ENCODE measurements at places on chromosomes 11 and 22.

DNA sequence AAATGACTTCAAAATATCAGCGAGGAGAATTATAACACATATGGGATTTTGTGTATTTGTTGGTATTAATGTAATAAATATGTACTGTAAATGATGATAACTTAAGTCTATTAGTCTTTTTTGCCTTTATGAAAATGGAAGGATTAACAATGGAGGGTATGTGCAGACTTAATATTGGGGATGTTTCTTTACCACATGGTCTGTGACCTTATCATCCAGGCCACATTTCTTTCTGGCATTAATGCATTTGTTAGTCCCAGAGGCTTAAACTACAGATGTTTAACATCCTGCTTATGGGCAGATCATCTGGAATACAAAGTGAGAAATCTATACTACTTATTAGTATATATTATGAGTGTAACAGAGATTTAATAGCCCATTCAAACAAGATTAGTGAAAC is 64.6 kb downstream of the SOX6 start:
- no peak for DNase-seq

GRCh38 chr11:128021349-128022006 is 565.9 kb downstream of the ETS1 start:
- peak; percentile 25 for DNase-seq

DNA sequence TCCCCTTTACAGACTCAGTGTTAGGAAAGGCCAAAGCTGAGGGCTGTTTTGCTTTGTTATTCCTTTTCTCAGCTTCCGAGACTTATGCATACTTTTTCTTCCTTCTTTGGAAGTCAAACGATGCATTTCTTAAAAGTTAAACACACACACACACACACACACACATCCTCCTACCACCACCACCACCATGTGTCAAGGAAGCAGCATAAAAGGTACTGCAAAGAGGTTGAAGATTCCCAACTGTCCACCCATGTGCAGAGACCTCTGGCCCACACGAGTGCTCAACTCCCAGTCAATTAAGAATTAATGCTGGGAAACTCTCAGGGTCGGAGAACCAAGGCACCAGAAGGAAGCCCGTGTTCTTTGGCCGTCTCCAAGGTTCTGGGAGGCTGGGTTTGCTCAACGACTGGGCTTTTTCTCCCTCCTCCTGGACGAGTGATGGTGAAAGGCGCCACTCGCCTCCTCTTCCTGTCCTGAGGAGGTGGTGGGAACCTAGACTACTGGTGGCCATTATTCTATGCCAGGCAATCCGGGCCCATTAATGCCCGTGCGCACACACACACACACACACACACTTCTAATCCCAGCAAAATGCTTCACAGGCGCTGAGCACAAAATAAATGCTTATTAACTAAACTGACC is 15.1 kb downstream of the MN1 start:
- no peak for DNase-seq

- DNase-seq: no peak
Observed at GRCh38 chr22:50625131-50625567, 2.8 kb downstream of the ARSA start.

- no peak for DNase-seq
Observed at GRCh38 chr11:44305470-44306051, 4.4 kb downstream of the ALX4 start.

GRCh38 chr22:45273452-45274075 is 11.2 kb upstream of the UPK3A start:
- DNase-seq: no peak

- DNase-seq: no peak
Observed at GRCh38 chr11:12802418-12803085, 128.3 kb downstream of the TEAD1 start.

- DNase-seq: no peak
Observed at GRCh38 chr11:126485986-126486635, 130.6 kb downstream of the ST3GAL4 start.

GRCh38 chr11:1155274-1155693 is 2.5 kb upstream of the MUC5AC start:
- no peak for DNase-seq

DNA sequence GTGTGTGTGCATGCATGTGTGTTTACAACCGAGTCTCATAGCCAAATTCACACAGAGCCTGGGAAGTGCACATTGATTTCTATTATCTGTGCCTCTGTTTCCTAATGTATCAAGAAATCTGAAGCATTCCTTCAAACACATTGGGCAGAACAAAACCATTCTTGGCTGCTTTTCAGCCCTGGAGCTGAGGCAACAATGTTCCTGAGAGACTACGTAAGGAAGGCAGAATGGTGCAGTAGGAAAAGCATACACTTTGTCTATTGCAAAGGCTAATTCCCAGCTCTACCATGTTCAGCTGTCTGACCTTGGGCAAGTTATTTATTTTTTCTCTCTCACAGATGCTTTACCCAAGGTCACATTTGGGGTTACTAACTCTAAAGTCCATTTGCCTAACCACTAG is 575.5 kb downstream of the SOX6 start:
- DNase-seq: no peak

DNA sequence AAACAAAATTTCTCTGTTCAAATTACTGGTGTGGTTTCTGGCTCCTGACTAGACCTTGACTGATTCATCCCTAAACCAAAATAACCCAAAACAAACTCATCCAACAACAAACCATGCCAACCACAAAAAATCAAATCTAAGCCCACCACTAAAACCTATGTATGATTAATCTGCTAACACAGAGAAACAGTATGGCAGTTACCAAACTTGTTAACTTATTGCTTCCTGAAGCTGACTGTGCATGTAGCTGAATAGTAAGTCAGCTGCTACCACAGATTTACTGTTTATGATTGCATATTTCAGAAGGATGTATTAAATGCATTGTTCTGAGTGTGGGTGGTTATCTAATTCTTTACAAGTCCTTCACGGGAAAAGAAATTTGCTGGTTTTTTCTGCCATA is 231.1 kb downstream of the SWAP70 start:
- no peak for DNase-seq

- DNase-seq: no peak
Observed at GRCh38 chr11:63485777-63486176, 5.2 kb downstream of the PLAAT5 start.

DNA sequence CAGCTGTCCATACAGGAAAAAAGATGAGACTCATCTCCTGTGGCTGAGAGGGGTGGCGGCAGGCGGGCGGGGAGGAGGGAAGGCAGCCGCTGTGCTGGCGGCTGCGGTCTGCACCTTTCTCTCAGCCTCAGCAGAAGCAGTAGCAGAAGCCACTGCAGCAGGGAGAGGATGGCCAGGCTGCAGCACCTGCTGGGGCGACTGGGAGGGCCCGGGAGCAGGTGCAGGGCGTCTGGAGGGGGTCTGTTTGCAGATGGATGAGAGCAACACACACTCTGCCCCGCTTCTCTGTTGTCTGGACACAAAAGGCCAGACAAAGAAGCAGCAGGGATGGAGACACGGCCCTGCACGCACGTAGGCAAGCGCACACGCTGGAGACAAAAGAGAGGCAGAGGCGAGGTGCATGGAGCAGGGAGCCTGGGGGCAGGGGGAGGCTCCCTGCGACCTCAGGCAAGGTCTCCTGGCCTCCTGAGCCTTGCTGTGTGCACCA is 9.3 kb upstream of the MIAT start:
- no peak for DNase-seq

- no peak for DNase-seq
Observed at GRCh38 chr11:2207773-2208621, 36.4 kb upstream of the TH start.

- DNase-seq: no peak
Observed at GRCh38 chr11:25612806-25613205, 719.1 kb upstream of the ANO3 start.

- DNase-seq: no peak
Observed at GRCh38 chr22:39839917-39840510, 53.5 kb downstream of the ENTHD1 start.

DNA sequence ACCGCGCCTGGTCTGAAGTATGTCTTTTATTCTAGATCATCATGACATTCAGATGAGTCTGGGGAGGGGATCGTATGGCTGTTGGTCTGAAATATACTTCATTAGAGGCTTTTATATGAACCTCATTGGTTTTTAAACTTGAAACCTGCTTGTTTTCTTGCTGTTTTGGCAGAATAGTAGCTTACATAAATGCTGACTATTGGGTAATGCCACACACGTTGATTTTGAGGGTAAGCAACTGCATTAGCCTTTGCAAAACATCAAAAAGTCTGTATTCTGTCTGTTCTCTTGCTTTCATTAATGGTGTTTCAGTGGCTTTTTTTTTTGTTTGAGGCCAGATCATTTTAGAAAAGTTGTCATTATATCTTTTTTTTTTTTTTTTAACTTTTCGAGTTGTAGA is 14.2 kb downstream of the PPME1 start:
- no peak for DNase-seq

DNA sequence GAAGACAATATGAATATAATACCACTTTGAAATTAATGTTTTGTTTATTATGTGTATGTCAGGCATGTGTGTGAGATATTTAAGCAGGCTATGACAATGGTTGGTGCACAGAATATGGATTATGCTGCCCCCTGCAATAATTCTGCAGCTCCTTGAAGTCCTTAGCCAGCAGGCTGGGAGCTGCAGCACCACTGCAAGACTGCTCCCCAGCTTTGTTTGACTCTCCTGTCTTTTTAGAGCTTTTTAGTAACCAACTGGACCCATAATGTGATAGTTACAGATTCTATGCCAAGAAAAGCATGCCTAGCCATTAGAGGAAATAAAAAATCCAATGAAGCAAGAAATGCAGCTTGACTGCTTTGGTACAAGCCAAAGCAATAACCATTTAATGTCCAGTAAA is 535.1 kb downstream of the TMEM135 start:
- DNase-seq: peak; percentile 2

DNA sequence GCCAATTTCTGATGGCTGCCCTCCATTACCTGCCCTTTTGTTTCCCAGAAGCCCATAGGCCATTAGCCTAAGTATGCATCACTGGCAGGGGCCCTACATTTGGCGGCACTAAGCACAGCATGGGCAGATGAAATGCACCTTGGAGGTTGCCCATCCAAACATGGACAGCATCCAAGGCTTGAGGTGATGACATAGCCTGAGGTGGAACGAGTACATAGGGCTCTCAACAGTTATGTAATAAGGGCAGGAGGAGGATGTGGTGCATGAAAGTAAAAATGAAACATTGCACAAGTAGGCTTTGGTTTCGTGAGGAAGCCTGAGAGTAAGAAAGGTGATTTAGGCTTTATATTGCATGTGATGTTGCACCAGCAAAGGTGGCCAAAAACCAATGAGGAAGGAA is 148.1 kb downstream of the FAM76B start:
- DNase-seq: no peak

- DNase-seq: no peak
Observed at GRCh38 chr11:95363164-95363563, 132.2 kb upstream of the SESN3 start.

DNA sequence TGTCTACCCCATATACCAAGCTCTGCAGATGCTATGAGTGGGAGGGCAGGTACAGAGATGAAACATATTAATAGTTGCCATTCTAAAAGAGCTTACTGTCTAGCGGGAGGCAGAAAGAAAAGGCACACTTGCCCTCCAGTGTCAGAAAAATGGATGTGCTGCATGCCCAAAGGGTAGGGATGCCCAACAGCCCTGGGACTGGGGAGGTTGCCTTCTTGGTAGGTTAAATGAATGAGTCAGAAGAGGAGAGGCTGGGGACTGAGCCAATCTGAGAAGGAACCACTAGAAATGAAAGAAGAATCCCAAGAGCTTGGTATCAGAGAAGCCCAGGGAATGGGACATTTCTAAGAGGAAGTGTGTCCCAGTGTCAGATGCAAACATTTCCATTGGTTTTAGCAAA is 1.2 kb downstream of the BIRC3 start:
- no peak for DNase-seq

GRCh38 chr11:78044706-78045105 is 19.0 kb upstream of the THRSP start:
- DNase-seq: no peak

- no peak for DNase-seq
Observed at GRCh38 chr11:2835296-2835695, 50.3 kb downstream of the CDKN1C start.

GRCh38 chr11:17762309-17762974 is 27.9 kb downstream of the KCNC1 start:
- DNase-seq: no peak

GRCh38 chr11:125542709-125543108 is 26.6 kb upstream of the EI24 start:
- no peak for DNase-seq

GRCh38 chr11:120642196-120642894 is 130.8 kb downstream of the GRIK4 start:
- no peak for DNase-seq

DNA sequence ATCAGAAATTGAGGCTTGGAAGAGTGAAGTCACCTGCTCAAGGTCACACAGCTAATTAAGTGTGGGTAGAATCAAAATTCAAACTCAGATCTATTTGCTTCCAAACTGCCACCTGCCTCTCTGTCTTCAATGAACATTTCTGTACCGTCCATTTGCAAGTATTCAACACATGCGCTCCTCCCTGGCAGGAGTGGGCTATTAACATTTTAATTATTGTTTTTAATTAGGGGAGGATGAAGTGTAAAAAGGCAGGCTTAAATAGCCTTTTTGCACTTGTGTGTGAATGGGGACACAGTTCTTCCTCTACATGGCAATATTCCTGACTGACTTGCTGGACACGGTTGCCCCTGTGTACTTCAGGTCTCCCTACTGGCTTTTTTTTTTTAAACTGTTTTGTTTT is 114.4 kb upstream of the NARS2 start:
- no peak for DNase-seq

- no peak for DNase-seq
Observed at GRCh38 chr11:72328366-72329224, 84.6 kb upstream of the PHOX2A start.

GRCh38 chr11:116618461-116618860 is 154.3 kb downstream of the BUD13 start:
- no peak for DNase-seq

DNA sequence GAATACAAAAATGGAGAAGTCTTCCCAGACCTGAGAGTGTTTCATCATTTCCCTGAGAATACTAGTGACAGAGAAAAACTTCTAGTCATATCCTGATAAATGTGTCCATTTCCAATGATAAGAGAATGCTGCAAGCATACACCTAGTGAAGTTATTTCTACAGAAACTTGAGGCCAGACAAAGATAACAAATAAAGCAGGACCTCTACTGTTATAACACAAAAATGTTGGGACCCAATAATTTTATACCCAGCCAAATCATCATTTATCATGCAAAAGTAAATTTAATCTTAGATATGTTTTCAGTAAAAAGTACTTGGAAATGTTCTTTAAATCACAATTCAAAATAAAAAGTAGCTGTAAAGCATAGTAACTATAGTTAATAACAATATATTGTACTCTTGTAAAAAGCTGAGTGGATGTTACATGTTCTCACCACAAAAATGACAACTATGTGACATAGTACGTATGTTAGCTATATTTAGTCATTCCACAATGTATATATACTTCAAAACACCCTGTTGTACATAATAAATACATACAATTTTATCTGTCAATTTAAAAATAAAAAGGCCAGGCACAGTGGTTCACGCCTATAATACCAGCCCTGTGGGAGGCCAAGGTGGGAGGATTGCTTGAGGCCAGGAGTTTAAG is 12.6 kb downstream of the RRAS2 start:
- DNase-seq: no peak

- no peak for DNase-seq
Observed at GRCh38 chr11:73197348-73197747, 20.7 kb upstream of the P2RY2 start.

- DNase-seq: no peak
Observed at GRCh38 chr11:122099374-122100036, 16.5 kb downstream of the BLID start.

- DNase-seq: no peak
Observed at GRCh38 chr22:29707010-29707409, 12.8 kb upstream of the CABP7 start.

GRCh38 chr22:49418943-49419342 is 408.7 kb downstream of the BRD1 start:
- DNase-seq: no peak

Data from left renal cortex interstitium (tissue), 4 donors.